ENCODE measurements at places on chromosomes 11 and 22.

DNA sequence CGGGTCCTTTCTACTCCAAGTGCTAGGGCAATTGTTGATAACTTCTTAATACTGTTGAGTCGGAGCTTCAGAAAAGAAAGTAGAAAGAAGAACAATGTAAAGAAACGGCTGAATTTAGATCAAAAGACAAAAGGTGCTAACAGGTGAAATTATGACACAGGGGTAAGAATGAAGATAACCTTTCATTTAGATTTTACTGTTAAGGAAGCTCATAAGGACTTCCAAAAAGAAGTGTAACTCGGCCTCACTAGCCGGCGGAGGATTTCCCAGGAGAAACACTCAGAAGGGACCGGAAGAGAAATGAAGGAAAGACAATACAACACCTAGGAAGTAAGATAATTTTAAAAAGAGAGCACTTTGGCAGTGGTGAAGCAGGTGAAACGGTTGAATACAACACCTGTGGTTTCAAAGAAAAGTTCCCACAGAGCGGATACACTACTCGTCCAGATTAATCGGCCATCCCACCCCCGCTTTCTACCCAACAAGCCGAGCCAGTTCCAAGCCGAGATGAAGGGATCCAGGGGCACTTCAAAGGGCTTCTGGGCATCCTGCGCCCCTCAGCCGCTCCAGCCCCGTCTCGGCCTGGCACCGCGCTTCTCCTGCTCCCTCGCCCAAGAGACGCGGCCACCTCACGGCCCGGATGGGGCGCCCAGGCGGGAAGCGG is 737 bp downstream of the PPP2R1B start:
- no peak for DNase-seq

DNA sequence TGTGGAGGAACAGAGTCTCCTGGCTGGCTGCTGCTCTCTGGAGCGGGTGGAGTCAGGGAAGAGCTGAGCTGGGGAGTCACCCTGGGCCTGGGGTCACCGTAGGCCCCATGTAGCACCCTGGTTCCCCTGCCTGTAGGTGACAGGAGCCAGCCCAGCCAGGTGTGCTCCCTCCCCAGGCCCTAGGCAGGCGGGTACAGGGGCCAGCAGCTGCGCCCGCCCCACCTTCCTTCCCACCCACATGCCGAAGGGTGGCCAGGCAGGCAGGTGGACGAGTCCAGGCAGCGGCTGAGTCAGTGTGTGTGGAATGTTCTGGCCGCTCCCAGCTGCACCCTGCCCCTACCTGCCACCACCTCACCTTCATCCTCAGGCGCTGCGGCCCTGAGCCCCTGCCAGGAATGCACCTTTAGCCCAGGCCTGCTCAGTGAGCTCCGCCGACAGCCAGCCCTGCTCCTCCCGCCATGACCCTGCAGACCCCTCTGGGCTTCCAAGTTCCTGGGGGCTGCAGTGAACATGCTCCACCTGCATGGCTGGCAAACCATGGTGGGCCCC is 654 bp upstream of the SYT8 start:
- DNase-seq = no peak

DNA sequence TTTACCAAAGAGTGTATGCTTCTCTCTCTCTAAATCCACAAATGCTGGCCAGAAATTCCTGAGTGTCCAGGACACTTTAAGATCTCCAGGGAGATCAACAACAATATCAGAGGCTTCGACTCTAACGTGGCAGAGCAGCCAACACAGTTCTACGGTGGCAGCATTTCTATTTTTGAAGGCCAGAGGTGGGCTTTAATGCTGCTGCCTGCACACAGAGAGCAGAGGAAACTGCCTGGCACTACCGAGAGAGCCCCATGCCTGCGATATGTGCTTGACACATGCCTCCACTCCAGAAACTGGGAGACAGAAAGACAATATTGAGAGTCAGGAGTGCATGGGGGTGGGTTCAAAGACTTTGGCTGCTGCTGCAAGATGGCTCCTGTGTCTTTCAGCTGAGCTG is 48.8 kb upstream of the GALNT18 start:
- DNase-seq = no peak

- no peak for DNase-seq
Measured at GRCh38 chr11:108891143-108891542, 226.3 kb downstream of the DDX10 start.

- DNase-seq = no peak
Measured at GRCh38 chr22:27113211-27113635, 455.8 kb downstream of the MIAT start.

GRCh38 chr22:36852056-36852973 is 8.5 kb upstream of the NCF4 start:
- no peak for DNase-seq

DNA sequence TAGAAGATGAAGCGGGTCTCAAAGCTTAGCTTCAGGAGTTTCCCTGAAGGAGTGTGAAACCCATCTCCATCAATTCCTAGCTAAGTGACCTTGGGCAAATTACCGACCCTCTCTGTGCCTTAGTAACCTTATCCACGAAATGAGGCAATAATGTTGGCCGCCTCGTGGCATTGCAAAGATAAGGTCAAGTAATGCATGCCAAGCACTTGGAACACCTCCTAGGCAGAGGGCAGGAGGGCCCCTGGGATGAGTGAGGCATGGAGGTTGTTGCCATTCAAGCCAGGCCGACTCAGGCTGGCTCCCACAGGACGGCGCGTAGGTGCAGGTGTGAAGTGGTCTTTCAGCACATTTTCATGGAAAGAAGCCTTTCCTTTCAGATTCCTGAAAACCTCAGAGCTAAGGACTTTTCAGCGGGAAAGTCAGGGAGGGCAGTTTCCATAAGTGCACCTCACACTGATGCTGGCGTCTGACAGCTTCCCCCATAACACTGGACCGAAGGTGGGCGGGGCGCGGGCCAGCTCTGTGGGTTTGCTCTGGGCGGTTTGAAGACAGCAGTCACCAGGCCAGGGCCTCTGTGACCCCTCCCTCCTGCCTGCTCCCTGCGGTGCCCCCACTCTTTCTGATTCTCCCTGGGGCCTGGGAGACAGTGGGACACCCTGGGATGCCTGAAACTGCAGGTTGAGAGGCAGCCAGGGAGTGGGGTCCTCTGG is 25.2 kb downstream of the RPS6KA4 start:
- DNase-seq = no peak

DNA sequence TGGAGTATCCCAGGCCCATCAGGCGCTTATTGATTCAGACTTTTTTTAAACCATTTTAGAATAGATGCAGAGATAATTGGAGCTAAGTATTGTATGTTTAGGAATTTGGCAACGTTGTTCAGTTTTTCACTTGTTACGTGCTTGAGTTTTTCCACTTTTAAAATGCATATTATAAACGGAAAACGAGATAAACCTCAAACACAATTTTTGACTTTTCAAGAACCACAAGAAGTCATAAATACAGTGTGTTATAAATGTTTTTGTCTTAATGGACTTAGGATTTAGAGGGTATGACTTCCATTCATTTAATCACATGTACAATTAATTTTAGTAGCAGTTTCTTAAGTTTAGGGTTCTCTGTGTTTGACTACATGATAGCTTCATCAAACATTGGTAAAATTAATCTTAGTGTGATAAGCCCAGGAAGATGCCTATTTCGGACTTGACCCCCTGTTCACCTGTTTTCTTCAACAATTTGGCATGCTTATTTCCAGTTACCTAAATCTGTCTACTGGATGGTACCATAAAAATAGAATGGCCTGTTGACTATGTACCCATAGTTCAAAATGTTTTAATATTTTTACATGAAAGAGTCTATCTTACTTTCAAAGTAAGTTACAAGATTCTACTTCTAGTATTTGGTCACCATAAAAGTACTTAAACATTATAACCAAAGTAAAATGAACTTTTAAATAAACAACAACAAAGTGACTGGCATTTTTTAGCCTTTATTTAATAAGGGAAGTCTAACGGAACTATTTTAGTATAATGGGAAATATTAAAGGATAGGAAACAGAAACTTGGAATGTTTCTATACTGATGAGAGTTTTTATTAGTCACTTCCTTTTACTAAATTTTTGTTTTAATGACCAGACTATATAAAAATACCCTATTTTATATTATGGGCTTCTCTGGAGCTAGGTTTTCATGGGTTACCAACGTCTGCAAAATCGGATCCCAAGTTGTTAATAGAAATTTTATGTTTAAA is 1.4 kb downstream of the ZC3H12C start:
- no peak for DNase-seq

DNA sequence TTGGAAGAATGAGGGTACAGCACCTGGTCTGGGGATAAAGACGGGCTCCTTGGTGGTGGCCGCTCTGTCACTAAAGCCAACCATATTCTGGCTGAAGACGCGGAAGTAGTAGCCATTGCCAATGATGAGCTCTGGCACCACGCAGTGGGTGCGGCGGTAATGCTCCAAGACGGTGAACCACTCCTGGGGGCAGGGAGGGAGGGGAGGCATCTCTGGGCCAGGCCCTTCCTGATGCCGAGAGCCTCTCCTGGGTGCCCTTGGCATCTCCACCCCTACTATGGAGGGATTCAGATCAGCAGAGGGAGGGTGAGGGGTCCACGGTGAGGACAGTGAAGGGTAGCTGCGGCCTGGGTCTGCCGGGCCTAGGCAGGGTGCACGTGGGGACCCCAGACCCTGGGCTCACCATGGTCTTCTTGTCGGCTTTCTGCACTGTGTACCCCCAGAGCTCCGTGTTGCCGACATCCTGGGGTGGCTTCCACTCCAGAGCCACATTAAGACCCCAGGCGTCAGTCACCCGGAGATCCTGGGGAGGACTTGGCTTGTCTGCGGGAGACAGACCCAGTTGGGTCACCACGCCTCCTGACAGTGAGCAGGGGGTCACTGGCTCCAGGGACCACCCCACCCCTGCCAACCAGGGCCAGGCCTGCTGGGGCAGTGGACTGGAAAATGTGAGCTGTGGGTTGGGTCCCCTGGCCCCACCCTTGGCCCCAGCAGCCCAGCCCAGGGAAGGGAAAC is 19.5 kb downstream of the MYBPC3 start:
- no peak for DNase-seq

DNA sequence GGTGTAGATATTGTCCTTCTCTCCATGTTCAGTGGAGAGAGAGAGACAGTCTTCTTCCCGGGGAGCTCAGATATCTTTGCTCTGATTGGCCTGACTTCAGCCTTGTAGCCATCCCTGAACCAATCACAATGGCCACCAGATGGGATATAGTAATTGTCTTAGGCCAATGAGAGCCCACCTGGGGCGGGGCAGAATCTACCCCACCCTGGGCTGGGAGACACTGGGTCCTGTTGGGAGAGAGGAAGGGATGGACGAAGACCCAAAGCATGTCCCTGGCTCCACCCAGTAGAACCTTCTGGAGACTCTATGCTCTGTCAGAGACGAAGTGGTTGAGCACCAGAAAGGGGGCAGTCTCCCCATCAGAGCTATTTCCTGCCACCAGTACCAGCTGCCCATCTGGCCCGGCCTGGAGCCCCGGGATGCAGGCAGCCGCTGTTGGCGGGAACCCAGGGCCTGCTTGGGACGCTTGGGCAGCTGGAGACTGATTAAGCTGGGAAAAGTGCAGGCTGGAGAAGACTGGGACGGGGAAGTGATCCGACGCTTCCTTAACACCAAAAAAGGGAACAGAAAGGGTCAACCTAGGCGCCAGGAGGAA is 31.6 kb upstream of the CBX7 start:
- DNase-seq = no peak

Data from NCI-H2107 (cell line).